Lung (tissue), 17 donors: ENCODE measurements at places on chromosomes 5 and 9. TPM values are rescaled to one million over a fixed set of nuclear protein-coding genes. Genes with fewer than 3 reads are reported as not detected.

The RFESD gene
- 3.4 TPM for polyA plus RNA-seq

The HTR1A gene
- polyA plus RNA-seq: not detected

The UNC5A gene
- polyA plus RNA-seq: 0.11 TPM

The IL4 gene
- polyA plus RNA-seq: not detected

The HRH2 gene
- polyA plus RNA-seq: 36.1 TPM

The FRMD3 gene
- polyA plus RNA-seq: 0.75 TPM

The SHOC1 gene
- polyA plus RNA-seq: 0.18 TPM
